ENCODE measurements at places on chromosomes 2 and 18.
A peak's percentile ranks its signal among the peaks of the same experiment; 100 is the strongest.

DNA sequence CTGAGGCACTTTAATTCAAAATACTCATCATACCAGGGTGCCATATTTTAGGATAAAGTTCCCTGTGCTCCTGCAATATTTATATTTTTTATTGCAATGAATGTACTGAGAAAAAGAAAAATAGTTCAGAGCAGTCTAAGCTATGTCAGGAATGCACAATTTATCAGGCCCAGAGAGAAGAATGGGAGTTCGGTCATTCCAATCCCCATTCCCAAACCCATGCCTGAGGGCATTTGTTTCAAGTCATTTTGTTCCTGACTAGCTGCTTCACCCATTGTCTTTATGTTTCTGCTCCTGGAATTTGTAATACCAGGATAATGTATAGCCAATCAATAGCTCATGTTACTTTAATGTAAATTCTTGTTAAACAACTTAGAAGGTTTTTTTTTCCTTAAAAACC, 24.4 kb upstream of the FTCDNL1 start:
- peak; percentile 32 for DNase-seq

DNA sequence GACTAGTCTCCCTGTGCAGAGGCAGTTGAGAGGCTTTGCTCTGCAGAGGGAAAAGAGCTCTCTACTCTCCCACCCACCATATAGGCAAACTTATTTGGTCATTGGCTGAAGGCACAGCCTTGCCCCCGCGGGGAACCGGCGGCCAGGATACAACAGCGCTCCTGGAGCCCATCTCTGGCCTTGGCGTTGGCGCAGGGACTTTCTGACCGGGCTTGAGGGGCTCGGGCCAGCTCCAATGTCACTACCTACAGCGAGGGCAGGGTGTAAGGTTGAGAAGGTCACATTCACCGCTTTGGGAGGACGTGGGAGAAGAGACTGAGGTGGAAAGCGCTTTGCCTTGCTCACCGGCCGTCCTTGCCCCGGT, 2.2 kb downstream of the ONECUT2 start:
- no peak for DNase-seq

DNA sequence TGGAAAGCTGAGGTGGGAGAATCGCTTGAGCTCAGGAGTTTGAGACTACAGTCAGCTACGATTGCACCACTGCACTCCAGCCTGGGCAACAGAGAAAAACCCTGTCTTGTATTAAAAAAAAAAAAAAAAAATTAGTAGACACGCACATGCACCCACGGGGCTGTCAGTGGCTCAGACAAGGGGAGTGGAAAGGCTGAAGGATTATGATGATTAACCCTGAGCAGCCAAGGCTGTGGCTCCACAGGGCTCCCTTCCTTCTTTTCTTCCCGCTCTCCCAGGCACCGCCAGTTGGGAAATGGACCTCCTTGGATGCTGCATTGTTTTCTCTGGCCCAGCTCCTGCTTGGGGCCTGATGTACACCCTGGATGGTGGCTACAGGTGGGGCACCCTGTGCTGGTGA, 49.0 kb upstream of the RAB6C start:
- DNase-seq = no peak

- no peak for DNase-seq
Observed at GRCh38 chr2:25274868-25275574, 66.7 kb downstream of the DNMT3A start.

DNA sequence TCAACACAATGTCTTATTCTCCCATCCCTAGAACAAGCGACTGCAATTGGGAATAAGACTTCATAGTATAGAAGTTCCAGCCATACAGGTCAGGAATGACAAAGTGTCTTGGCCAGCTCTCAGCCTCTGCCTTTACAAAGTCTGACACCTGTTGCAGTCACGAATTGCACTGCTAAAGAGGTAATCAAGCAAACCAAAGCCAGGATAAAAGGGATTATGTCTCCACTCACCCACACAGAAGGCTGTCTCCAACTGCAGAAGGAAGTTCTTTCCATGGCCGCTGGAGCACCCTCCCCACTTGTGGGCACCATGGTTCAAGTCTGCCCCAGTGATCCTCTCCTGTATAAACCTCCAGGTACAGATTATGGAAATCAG, 114.8 kb upstream of the PKDCC start:
- DNase-seq = no peak

DNA sequence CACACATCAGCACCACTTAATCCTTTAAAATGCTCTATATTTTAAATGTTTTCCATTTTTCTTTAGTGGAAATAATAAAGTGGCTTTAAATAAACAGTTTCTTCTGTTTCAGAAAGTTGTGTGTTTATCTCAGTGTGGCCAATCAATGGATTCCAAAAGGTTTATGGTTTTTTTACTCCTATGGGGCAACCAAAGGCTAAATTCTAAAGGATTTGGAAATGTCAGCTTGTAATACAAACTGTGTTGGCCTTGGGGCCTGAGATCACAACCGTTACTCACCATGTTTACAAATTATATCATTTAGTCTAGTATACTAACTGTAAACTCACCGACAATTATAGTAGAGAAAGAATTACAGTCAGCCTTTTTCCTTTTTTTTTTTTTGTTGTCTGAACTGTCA, 827.2 kb downstream of the EPHA4 start:
- DNase-seq = no peak
